ENCODE measurements at places on chromosomes 12 and 14.

GRCh38 chr14:48027115-48027514 lies 351.7 kb upstream of the MDGA2 start:
- DNase-seq = no peak

DNA sequence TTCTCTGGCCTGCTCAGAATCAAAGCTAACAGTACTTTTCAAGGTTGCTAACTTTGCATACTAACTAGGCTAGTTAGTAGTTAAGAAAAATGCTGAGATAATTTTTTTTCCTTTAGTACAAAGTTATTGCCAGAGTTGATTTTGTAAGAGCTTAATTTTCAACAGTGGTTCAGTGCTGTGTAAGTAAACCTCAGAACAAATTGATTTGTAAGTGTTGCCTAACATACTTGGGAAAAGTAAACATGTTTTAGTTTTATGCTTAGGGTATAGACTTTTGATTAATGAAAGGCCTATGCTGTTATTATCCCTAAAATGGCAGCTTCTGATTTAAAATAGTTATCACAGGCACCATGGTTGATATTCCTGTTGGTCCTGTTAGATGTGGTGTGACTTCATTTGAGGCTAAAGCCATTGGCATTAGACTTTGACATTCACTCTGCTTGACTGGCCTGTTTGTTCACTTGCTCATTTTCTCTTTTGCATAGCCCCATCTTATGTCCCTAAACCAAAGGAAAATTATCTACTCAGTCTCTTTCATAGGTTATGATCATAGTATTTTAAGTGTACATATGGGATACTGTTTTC lies 5.2 kb downstream of the CMAS start:
- no peak for DNase-seq

DNA sequence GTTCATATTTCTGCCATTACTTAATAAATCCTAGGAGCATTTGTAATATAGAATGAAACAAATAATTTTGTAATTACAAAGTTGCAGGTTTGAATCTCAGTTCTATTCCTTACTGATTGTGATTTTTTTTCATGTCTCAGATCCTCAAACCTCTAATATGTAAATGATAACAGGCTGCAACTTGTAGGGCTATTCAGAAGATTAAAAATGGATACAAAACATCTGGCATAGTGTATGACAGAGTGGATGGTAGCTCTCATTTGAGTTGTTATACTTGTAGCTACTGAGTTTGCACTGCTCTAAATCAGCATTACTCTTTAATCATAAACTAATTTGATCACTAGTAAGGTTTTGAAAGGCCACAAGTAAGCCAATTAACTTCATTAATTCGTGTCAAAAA lies 406.3 kb upstream of the MGAT4C start:
- no peak for DNase-seq

DNA sequence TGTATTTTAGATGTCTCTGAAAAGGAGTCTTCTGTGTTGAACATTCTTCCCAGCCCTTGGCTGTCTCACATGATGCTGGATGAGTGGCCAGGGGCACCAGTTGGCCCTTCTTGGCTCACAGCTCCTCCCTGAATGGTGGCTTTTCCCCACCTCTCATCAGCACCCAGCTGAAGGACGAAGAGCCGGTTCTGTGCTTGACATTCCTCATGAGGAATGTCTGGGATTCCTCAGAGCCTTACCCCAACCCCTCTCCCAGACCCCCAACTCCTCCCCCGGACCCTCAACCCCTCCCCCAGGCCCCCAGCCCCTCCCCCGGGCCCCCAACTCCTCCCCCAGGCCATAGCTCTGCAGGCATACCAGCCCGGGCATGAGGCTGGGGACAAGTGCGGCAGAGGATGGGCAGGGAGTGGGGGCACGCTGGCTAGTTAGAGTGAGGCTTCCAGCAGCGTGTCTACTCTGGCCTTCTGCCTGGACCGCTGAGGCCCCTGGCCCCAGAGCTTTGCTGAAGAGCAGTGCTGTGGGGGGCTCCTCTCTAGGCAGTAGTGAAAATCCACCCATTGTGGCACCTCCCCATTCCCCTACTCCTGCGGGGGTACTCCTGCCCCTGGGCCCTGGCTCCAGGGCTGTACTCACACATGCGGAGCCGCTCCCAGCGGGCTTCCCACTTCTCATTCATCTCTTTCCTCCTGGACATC lies 64.3 kb downstream of the PLEKHG3 start:
- no peak for DNase-seq

Data from AG08396 (cell line).